C1 segment of cervical spinal cord (tissue), 14 donors: ENCODE measurements at places on chromosomes 12 and 14.
A peak's percentile ranks its signal among the peaks of the same experiment; 100 is the strongest.

- no peak for DNase-seq
Observed at GRCh38 chr14:103894034-103894722, 34.1 kb upstream of the TDRD9 start.

DNA sequence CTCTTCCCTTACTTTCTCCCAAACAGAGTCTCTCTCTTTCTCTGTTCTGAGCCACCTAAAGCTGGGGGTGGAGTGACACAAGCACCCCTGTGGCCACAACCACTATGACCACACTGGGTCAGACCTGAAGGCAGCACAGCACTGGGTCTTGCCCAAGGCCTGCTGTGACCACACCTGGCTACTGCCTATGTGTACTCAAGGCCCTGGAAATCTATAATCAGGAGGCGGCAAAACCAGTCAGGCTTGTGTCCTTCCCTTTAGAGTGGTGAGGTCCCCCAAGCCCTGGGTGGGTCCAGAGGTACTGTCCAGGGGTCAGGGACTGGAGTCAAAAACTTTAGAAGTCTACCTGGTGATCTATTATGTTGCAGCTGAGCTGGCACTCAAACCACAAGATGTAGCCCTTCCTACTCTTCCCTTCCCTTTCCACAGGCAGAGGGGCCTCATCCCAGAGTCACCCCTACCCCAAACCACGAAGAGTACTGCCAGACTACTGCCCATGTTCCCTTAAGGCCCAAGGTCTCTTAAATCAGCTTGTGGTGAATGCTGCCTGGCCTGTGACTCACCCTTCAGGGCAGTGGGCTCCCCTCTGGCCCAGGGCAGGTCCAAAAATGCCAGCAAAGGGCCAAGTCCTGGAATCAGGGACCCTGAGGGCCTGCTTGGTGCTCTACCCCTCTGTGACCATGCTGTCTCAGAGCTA lies 179.8 kb upstream of the DYRK2 start:
- DNase-seq = no peak

DNA sequence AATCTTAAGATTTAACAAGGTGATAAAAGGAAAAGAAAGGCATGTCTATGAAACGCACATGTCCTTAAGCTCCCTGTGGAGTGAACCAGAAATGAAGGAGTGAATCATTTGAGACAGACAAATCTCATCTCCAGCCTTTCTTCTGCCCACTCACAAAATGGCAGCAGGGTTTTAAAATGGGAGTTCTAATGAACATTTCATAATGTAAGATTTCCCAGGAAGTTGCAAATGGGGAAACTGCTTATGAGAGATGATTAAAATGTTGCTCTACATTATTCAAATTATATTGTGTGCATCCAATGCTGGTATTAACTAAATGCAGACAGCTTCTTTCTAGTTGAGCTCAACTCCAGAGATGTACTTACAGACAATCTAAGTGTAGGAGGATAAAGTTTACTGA lies 76.7 kb downstream of the BCAT1 start:
- no peak for DNase-seq

DNA sequence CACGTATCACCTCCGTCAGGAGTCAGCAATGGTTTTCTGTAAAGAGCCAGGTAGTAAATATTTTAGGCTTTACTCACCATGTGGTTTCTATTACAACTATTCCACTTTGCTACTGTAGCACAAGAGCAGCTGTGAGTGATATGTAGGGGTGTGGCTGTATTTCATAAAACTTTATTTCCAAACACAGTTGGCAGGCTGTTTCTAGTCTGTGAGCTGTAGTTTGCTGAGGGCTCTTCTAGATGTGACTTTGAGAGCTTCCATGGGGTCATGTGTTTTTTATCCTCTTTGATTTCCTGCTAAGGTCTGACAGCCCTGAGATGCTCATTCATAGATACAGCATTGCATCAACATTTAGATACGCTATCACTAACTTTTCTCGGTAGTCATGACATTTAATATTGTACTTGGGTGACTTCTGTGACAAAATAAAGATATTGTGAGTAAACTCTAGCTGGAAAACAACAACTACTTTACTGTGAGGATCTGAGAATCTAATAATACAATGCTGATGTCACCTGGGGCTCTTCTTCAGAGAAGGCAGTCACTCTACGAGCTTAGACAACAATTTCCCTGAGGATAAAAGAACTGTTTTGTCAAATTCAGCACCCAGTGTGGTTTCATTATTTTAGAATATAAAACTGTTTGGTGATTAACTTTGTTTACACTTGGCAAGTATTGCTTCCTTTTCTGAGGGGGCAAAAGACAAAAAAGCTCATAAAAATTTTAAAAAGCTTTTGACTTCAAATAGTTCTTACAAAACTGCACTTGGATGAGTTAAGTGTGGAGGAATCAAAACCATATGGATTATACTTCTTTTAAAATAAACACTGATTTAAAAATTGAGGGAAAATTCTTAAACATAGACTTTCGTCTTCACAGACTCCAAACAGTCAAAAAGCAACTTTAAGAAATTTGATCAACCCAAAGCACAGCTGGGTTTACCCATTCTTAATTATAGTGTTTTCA lies 231.2 kb upstream of the DCN start:
- DNase-seq = no peak

- DNase-seq = peak; percentile 84
Observed at GRCh38 chr14:24429395-24430142, at the start of the genes CBLN3 and KHNYN. TSS of gene CBLN3 (minus strand) at chr14:24429668. CDS start at chr14:24429054, 614 bp downstream. TSS of gene KHNYN (plus strand) at chr14:24429954. CDS start at chr14:24430731, 777 bp downstream.

DNA sequence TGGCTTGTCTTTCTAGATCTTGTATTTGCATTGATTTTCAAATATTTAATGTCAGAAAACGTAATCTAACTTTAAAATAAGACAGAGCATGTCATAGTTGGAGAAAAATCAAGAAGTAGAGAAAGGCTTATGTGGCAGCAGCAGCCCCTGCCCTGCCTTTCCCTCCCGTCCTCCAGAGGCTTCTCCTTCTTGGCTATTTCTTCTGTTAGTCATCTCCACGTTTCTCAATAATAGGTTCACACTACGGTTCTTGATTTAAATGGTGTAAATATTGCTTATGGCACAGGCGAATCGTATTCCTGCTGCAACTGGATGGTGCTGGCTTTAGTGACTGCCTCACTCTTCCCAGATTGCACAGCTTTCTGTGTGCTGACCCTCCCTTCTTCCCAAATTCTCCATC lies 42.8 kb downstream of the SLC8B1 start:
- DNase-seq = no peak

GRCh38 chr14:63204407-63205043 lies at the start of gene RHOJ:
TSS of gene RHOJ (plus strand) at chr14:63204443. CDS start at chr14:63204870, 427 bp downstream.
- DNase-seq = peak; percentile 10

DNA sequence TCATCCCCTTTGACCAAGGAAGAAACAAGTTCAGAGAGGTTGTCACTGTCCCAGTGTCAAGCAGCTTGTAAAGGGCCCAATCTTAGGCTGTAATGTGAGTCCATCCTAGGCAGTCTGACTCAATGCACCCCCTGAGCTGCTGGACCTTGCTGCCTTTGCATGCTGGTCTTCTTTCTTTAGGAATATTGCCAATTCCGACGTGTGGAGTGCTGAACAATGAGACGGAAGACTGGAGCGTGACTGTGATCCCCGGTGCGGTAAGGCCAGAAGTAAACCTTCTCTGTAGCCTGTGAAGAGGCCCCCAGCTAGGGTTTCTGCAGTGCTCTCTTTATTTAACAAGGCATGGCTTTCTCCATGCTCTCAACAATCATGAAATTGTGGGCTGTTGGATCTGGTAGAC lies 963 bp downstream of the TCTN2 start:
- DNase-seq = no peak

GRCh38 chr12:93996321-93996720 lies 152.1 kb upstream of the PLXNC1 start:
- no peak for DNase-seq

- DNase-seq = no peak
Observed at GRCh38 chr12:97022536-97023230, 115.6 kb downstream of the NEDD1 start.
